H54 (cell line): ENCODE measurements at places on chromosomes 1 and 21.

DNA sequence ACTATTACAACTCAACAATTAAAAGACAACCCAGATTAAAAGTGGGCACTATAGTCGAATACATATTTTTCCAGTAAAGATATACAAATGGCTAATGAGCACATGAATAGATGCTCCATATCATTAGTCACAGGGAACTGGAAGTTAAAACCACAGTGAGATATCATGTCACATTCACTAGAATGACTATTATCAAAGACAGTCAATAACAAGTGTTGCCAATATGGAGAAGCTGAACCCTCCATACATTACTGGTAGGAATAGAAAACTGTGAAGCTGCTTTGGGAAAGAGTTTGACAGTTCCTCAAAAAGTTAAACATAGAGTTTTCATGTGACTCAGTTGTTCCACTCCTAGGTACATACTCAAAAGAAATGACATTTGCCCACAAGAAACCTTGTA, 30.6 kb upstream of the MRPS6 start:
- no peak for DNase-seq

- no peak for DNase-seq
Measured at GRCh38 chr1:64865105-64865757, 101.1 kb downstream of the JAK1 start.

GRCh38 chr21:37405629-37406028, 39.1 kb downstream of the DYRK1A start:
- DNase-seq: no peak

- no peak for DNase-seq
Measured at GRCh38 chr1:109501644-109502363, 7.7 kb downstream of the AMIGO1 start.
